Spinal cord (tissue), 10 donors: ENCODE measurements at places on chromosomes 2 and 18.
A peak's percentile ranks its signal among the peaks of the same experiment; 100 is the strongest.

DNA sequence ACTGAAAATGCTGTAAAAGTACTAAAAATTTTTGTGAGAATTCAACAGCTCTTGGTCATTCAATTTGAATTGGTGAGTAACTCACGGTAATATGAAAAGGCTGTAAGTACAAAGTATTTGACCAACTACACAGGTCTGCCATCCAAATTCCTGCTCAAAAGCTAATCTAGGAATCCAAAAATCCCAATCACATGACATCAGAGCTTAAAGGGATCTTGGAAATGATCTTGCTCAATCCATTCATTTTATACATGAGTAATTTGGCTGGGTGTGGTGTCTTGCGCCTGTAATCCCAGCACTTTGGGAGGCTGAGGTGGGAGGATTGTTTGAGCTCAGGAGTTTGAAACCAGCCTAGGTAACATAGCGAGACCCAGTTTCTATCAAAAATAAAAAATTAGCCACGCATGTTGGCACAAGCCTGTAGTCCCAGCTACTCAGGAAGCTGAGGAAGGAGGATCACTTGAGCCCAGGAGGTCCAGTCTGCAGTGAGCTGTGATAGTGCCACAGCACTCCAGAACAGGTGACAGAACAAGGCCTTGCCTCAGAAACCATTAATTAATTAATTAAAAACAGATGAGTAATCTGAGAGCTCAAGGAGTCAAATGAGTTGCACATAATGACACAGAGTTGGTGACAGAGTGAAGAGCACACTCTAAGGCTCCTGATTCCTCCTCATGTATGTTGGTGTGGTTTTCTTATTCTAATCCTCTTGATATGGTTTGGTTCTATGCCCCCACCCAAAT is 19.8 kb downstream of the SPIRE1 start:
- no peak for DNase-seq

DNA sequence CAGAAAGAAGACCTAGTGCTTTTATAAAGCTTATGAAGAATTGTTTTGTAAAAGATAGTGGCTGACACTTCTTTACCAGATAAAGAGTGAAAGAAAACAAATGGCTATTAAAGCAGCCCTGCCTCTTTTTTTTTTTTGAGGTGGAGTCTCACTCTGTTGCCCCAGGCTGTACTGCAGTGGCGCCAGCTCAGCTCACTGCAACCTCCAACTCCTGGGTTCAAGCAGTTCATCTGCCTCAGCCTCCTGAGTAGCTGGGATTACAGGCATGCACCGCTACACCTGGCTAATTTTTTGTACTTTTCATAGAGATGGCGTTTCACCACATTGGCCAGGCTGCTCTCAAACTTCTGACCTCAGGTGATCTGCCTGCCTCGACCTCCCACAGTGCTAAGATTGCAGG is 12.9 kb downstream of the ARPC2 start:
- DNase-seq: no peak

DNA sequence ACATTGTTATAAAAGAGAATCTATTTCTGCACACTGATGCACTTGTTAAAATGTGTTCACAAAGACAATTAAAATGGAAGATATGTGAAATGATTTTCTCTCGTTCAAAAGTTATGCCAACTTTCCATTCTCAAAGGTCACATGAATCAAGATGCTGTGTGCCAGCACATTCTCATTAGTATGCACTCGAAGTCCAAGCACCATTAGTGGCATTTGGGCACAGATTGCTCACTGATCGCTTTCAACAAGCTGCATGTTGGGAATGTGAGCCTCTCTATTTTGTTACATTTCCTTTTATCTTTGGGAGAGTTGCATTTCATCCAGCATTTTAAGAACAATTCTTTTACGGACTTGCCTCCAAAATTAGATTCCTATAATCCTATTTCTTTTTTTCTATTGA is 398.9 kb downstream of the FBXO15 start:
- peak; percentile 84 for DNase-seq

- DNase-seq: no peak
Measured at GRCh38 chr2:219645631-219646527, 18.4 kb downstream of the SLC4A3 start.

GRCh38 chr18:49319590-49319989 is 140.9 kb downstream of the DYM start:
- no peak for DNase-seq

DNA sequence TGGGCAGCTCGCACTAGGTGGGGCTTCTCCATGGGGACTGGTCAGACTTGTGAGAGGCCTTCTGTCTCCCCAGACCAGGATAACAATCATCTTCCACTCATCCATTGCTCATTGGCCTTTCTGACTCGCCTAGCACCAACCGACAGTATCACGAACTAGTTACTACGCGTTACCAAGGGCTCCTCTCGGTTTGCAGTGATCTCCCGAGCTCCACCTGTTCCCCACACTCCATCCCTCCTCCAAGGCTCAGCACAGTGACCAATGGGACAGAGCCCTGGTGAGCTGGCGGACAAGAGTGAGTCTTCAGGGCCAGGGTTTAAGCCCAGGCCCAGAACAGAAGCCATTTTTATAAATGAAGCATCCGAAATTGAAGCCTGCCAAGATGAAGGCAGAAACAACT is 42.8 kb upstream of the SMAD7 start:
- DNase-seq: no peak

DNA sequence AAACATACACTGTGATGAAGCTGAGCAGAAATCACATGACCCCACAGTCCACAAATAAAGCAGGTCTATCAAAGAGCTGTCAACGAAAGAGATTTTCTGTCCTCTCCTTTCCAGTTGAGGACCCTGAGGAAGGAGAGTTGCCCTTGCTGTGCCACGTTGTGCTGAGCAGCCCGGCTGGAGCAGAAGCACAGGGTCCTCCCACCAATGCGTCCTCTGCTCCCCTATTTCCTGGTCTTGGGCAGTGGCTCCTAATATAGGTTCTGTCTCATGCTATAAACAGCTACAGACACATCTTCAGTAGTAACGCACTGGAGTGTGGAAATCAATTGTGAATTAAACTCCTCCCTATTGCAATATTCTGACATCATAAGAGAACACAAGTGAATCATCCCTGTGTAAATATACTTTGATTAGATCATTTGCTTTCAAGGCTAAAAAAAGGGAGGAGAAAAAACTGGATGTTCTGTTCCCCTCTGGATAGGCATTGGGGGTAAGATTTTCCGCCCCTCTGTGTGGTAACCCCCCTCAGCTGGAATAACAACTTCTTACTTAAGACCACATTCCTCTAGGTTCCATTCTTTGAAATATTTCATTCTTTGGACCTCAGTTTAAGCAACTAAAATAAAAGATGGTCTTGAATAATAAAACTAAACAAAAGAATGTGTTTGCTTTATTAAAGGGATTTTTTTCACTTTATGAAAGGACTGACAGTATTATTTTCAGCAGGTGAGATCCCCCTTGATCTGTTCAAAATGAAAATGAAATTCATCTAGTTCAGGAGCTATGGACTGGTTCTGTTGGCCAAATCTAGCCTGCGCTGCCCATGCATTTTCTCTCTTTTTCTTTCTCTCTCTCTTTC is 8.3 kb upstream of the RHOB start:
- DNase-seq: no peak

- DNase-seq: no peak
Measured at GRCh38 chr2:37775908-37776250, 104.4 kb upstream of the CDC42EP3 start.

- DNase-seq: no peak
Measured at GRCh38 chr2:88220718-88221117, 50.6 kb downstream of the THNSL2 start.

- no peak for DNase-seq
Measured at GRCh38 chr2:109057686-109058085, 68.7 kb upstream of the EDAR start.

- DNase-seq: no peak
Measured at GRCh38 chr18:47522359-47522758, 270.9 kb upstream of the SKOR2 start.

DNA sequence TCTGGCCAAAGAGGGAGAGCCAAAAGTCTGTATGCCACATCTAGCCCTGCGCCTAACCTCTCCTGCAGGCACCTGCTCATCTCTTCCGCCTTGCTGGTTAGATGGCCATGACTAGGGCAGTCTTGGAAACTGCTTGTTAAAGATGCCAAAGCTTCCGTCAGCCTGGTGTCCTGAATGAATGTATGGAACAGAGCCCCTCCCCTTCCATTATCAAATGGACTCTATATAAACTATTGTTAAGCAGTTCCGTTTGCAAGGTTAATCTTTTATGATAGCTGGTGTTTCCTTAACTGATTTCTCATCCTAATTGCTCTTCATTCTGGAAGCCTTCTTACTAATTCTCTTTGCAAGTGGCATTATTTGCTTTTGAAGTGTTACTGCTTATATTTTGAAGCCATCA is 87.1 kb downstream of the ATP9B start:
- no peak for DNase-seq

DNA sequence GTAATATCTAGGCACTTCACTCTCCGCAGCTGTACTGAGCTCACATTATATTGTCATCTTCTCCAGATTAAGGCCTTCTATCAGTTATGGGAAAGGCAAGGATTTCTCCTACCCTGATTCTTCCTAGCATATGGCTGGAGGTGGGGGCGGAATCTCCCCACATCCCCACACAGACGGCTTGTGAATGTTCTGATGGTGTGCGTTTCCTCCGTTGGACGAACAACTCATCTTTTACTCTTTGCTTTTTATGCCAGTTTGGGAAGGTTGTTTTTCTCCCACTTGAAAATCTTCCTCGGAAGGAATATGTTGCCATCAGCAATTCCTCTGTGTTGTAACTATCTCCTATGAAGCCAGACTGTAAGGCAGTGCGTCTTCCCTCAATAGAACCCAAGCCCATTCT is 24.3 kb downstream of the KLHL29 start:
- no peak for DNase-seq

DNA sequence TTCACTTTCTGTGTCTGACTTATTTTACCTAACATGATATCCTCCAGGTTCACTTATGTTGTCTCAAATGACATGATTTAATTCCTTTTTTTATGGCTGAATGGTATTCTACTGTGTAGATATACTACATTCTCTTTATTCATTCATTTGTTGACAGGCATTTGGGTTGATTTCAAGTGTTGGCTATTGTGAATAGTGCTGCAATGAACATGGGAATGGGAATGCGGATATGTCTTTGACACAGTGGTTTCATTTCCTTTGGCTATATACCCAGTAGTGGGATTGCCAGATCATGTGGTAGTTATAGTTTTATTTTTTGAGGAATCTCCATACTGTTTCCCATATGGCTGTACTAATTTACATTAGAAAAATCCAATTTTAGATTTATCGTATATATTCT is 195.4 kb upstream of the KLHL14 start:
- DNase-seq: no peak

DNA sequence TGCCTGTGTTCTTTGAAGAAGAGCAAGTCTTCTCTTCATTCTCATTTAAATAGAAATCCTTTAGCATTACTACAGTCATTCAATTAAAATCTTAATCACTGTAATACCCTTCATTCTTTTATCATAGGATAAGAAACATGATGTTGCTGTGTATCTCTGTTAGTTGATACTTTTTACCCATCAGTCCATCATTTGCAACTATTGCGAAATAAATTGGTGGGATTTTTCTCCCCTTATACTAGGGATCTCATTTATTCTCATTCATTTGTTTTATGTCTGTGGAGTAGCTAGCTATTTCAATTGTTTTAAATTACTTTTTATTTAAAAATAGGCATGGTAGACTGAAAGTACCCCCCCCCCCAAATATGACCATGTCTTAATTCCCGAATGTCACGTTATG is 235.3 kb downstream of the KIAA1328 start:
- DNase-seq: no peak

- DNase-seq: no peak
Measured at GRCh38 chr2:74373985-74374384, 6.1 kb downstream of the DCTN1 start.

- no peak for DNase-seq
Measured at GRCh38 chr18:10928772-10929373, 220.5 kb downstream of the PIEZO2 start.

DNA sequence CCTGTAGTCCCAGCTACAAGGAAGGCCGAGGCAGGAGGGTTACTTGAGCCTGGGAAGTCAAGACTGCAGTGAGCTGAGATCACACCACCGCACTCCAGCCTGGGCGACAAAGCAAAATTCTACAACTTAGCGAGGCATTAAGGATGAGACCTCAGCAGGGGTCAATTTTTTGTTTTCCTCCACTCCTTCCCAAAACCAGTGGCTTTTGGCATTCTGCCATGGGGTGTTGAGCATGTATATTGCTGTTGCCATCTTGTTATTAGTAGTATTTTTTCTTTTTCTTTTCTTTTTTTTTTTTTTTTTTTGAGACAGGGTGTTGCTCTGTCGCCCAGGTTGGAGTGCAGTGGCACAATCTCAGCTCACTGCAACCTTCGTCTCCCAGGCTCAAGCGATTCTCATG is 8.9 kb upstream of the GIGYF2 start:
- DNase-seq: no peak

DNA sequence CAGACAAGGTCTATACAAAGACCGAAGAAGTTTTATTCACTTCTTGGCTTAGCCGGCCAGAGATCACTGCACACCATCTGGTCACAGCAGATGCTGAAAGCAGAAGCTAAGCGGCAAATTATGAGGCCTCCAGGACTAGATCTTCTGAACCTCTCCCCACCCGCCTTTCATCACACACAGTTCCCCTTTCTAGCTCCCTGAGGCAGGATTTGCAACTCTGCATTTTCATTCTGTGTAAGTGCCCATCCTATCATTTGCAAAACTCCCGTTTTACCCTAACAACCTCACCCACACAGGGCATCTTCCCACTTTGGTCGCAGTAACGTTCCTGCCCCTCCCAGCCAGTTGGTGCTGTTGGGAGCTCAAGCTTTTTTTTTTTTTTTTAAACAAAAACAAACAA is 3.1 kb upstream of the MOB1A start:
- no peak for DNase-seq

GRCh38 chr18:76562286-76563122 is 67.5 kb upstream of the ZNF516 start:
- DNase-seq: no peak

- no peak for DNase-seq
Measured at GRCh38 chr2:152466980-152467676, 132.2 kb downstream of the FMNL2 start.

- no peak for DNase-seq
Measured at GRCh38 chr2:219285894-219286425, 6.8 kb downstream of the DNAJB2 start.

GRCh38 chr2:138209009-138209408 is 244.7 kb downstream of the HNMT start:
- DNase-seq: no peak

GRCh38 chr2:53802617-53803151 is 15.8 kb downstream of the ERLEC1 start:
- no peak for DNase-seq

DNA sequence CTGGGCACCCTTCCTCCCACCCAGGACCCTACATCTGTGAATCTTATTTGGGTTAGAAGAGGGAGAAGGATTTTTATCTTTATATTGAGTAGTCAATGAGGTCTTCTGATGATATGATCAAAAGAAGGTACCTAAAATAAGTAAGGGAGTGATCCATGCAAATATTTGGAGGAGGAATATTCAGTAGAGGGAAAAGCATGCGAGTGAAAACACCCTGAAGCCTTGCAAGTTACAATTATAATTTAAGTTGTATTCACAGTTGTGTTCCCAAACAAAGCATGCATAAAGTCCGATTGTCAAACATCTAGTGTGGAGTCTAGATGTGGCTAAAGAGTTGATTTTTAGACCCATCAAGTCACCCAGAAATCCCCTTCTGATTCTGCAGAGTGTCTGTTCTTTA is 530.2 kb upstream of the ZEB2 start:
- DNase-seq: no peak
